ENCODE measurements at places on chromosomes 5 and 9.

- peak; percentile 41 for DNase-seq
Observed at GRCh38 chr5:150411245-150411979, 1.3 kb downstream of the CD74 start.

DNA sequence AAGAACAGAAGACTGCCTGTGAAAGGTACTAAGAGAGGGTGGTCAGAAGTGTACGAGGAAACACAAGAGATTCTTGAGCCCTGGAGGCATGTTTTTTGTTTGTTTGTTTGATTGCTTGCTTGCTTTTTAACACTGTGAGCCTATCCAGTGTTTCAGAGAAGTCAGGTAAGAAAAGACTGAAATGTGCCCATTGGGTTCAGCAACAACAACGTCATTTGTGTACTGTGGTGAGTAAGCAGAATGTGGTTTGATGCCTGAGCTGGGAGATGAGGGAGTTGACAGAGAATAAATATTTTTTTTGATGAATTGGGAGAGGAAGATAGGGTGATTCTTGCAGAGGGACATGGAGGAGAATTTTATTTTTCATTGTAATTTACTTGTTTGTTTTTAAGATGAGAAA lies 73.1 kb downstream of the RPS23 start:
- DNase-seq, result no peak

DNA sequence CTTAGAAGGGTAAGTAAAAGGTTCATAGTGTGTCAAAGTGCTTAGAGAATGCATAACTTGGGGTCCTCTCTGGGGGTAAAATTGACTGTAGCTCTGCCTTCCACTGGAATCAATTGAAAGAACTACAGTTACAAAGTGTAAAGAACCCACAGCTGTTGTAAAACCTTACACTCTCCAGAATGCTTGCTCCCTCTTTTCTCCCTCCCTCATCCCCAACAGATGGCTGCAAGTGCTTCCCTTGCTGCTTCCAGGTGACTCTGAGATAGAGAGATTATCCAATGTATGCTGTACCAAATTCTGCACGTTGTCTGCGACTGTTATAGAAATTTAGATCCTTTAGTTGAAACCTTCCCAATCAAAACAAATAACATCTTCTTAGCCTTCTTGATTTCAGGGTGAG lies 126.0 kb downstream of the STK32A start:
- DNase-seq, result no peak

DNA sequence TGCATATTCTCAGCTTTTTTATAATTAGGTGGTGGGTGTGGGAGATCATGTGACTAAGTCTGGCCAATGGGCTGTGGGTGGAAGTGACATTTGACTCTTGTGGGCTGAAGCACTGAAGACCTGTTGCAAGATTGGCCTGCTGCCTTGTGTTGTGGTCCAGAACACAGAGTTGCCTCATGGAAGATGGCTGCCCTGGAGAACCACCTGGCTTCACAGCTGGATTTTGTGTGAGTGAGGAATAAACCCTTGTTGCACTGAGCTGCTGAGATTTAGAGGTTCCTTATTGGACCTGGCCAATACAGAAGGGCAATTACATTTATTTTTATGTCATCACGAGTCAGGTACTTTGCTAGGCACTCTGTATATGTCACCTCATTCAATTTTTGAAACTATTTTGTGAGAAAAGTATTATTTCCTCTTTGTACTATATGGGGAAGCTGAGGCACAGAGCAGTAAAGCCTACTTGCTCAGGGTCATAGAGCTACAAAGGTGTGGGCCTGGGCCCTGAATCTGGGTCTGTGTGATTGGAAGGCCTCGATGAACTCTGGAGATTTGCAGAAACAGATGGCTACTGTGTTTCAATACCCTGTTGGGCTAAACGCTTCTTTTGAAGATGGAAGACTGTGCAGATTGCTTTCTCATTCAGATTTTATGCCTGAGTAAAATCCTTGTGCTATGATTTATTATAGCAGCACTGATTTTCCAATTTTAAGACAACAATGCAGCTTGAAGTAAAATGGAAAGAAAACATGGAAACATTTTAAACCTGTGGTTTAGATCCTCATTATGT lies 71.2 kb upstream of the TBC1D2 start:
- no peak for DNase-seq

DNA sequence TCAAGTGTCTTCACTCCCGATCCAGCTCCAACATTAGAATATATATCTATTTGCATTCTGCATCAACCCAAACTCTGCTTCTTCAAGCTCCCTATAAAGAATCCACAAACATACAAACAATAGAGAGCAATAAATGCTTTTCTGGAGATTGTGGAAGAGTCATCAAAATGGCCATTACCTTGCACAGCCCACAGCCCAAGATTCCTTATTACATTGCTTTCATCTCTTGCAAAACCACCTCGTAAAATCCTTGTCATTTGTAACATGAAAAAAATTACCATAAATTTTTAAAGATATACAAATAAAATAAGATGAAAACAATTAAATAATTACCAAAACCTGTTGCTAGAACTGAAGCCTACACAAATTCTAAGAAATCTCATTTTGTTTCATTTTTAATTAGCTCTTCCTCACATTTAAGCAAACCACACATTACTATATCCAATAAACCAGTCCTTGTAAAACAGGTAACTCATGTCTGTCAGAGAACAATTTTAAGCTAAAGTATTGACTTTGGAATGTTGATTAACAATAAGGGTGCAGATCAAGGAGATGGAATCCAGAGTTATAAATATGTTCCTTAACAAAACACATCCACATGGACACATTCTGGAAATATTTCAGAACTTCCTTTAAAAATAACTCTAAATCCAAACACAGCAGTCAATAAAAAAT lies 7.1 kb downstream of the SPINK9 start:
- no peak for DNase-seq

DNA sequence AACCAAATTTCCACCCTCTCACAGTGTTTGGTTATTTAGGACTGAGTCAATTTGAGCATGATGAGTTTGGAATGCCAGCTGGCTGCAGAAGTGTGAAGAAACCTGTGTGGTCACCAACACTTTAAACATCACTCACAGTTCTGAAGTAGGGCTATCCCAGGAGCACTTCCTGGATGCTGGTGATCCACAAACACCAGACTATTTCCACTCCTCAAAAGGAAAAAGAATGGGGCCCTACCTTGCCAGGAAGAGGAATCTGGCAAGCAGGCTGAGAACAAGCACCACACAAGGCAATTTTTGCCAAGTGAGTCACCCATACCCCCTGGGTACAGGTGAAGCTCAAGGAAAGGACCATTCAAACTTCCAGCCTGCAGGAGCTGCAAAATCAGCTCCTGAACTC lies 294.2 kb upstream of the PTGER4 start:
- no peak for DNase-seq

DNA sequence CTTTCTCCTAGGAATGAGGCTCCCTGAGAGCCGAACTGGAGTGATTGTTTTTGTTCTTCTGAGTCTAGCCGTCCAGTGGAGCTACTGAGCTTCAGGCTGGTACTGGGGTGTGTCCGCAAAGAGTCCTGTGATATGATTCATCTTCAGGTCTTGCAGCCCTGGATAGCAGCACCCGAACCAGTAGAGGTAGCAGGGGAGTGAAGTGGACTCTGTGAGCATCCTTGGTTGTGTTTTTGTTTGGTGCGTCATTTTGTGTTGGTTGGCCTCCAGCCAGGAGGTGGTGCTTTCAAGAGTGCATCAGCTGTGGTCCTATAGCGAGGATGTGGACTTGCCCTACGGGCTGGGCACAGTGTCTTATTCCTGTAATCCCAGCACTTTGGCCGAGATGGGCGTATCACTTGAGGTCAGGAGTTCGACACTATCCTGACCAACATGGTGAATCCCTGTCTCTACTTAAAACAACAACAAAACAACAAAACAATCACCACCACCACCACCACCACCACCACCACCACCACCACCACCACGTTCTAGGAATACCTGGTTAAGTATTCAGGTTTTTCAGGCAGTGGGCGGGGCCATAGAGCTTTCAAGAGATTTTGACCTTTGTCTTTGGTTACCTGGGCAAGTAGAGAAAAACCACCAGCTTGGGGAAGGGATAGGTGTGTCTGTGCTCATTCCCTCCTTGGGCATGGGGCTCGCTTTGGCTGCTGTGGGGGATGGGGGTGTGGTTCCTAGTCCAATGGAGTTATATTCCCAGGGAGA lies 154.0 kb downstream of the WDR70 start:
- no peak for DNase-seq

DNA sequence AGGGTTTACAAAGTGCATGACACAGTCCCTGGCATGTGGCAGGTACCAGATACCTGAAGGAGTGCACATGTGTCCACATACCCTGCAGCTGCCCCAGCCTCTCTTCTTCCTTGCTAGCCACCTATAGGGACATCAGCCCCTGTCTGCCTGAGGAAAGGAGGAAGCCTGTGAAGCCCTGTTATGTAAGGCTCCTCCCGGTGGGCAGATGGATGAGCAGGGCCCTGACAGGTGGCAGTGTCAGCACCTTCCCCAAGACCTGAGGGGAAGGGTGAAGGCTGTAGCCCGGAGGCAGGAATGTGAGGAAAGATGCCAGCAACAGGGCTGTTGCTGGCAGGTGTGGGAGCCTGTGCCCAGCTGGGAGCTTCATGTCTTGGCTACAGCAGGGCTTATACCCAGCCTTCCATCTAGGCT lies 21.7 kb downstream of the TCF7 start:
- DNase-seq, result no peak

DNA sequence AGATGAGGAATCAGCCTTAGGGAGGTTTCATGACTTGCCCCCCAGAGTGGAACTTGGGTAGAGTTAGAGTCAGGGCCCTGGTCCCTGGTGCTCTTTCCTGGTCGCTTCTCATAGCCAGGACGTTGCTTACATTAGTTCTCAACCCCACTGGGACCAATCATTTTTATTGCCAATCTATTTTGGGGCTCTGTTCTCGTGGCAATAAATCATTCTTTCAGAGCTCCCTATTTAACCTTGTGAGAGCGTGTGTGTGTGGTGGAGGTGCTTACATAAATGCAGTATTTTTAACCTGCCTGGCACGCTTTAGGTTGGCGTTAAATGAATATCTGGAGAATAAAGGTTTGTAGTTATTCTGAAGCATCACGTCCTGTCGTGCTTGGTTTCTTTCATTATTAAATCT lies 4.1 kb downstream of the TRIO start:
- no peak for DNase-seq

DNA sequence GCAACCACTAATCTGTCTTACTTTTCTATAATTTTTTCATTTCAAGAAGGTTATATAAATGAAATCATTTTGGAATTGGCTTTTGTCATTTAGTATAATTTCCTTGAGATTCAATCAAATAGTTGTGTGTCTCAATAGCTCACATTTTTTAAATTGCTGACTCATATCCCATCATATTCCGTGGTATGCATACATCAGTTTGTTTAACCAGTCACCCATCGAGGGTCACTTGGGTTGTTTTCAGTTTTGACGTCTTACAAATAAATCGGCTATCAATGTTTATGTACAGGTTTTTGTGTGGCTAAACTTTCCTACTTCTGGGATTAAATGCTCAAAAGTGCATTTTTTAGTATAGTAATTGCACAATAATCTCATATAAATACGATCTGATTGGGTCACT lies 185.5 kb downstream of the TAF11L14 start:
- DNase-seq, result no peak

GRCh38 chr5:67202828-67203227 lies 6.2 kb upstream of the CD180 start:
- DNase-seq, result no peak

- DNase-seq, result no peak
Observed at GRCh38 chr5:13251623-13252376, 692.7 kb downstream of the DNAH5 start.

- no peak for DNase-seq
Observed at GRCh38 chr9:136361047-136361753, 2.3 kb downstream of the DNLZ start.

DNA sequence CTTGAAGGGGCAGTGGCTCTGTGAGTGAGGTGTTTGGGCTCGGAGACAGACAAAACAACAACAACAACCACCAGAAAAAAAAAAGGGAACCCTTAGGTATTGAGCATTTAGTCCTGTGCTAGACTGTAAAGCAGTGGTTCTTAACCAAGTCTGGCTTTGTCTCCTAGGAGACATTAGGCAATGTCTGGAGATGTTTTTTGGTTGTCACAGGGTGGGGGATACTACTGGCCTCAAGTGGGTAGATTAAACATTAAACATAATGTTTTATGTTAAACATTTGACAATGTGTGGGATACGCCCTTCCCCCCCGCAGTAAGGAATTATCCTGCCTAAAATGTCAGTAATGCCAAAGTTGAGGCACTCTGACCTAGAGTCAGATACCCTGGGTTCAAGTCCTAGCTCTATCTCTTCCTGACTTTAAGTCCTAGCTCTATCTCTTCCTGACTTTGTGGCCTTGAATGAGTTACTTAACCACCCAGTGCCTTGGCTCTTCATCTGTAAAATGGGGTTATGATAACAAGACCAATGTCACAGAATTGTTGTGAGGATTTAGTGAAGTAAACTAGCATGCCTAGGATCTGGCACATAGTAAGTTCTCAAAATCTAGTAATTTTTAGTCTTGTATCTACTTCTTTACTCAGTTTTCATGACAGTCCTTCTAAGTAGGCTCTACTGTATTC lies 1.8 kb downstream of the TRIM32 start:
- no peak for DNase-seq

GRCh38 chr9:13426606-13427005 lies 147.1 kb upstream of the MPDZ start:
- DNase-seq, result no peak

- DNase-seq, result no peak
Observed at GRCh38 chr9:115411993-115412452, 294.1 kb upstream of the TNC start.

DNA sequence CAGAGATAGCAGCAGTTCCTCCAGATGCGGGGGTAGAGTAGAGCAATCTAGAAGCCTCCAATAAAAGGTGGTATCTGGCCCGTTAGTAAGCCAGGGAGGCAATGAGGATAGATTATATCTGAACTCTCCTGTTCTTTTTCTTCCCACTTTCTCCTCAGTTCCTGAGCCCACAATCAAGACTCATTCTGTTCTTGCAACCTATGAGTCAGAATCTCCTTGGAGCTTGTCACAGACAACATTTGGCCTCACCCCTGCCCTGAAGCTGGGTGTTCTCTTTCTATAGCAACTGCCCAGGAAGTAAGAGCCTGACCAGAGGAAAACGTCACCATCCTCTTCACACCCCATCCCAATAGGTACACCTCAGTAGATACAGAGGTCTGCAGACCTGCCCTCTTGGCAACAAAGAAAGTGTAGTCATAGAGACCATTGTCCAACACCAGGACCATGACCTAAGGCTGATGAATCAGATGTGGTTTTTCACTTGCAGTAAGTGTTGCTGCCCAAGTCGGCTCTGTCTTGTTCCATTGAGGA lies 76.3 kb upstream of the PCA3 start:
- DNase-seq, result no peak

DNA sequence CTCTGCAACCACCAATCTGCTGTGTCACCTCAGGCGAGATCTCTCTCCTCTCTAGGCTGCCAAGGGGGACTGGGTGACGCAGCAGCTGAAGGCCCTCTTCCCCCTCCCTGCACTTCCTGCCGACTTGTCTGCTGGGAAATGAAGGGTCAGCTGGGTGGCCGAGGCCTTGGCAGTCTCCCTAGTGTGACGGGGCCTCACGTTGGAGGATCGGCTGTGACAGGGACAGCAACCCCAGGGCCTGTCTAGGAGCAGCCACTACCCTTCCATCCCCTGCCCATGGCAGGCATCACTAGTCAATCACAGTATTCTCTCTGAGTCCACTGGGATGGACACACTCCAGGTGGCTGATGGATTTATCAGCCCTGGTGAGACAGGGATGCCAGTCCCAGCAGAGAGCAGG lies 107.3 kb upstream of the SARDH start:
- DNase-seq, result no peak

GRCh38 chr9:4799033-4799430 lies 6.3 kb downstream of the RCL1 start:
- no peak for DNase-seq
